ENCODE measurements at places on chromosomes 13 and 19.

DNA sequence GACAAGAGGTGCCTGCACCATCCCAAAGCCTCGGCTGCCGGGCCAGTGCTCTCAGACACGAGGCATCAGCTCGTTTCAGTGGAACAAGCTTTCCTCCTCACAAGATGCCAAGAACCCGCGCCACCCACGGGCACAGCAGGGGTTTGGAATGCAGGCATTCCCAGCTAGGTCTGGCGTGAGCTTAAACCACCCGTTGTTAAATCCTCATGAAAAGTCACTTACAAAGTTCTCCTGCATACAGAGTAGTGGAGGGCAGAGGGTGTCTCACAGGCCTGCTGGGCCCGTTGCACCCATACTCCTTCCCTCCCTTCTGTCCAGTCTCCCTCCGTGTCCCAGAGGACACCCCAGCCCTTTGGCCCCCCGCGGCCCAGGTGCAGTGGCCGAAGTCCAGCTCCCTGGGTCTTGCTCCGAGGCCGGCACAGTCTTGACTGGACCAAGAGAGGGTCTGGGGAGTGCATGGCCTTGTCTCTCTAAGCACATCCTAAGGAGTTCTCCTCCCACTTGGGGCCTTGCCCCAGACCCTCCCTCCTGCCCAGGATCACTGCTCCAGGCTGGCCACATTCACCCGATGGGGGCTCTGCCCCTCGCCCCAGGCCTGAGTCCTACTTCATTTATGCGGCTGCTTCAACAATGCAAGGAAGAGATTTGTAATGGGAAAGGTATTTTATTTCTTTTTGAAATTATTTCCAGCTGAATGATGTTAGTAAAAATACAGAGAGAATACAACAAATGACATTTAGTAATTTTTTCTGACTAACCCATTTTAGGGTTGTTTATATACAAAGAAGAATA, 35.2 kb upstream of the GRTP1 start:
- peak; percentile 48 for DNase-seq

DNA sequence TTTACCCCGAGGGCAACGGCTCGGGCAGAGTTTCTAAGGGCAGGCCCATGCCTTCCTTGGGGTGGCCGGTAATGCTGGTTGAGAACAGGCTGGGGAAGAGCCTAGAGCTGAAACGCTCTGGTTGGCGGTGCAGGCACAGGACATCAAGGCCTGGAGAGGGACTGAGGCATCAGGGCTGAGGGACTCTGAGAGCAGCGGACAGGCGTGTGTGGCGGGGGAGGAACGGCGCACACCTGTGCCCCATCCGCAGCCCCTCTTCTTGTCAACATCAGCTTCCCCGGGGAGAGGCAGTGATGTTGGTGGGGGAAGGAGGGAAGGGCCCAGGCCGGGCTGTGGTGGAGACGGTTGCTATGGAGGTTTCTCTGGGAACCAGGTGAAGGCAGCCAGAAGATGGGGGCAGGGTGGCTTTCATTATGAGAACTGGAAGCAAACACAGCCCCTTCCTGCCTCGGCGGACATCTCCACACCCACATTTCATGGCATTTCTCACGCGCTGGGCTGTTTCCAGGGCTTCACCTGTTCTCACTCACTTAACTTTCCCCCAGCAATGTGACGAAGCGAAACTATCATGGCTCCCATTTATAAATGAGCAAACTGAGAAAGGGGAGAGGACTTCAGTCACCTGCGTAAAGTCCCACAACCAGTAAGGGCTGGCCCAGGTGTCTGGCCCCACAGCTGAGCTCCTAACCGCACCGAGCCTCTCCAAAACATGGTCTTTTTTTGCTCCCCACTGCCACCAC, 8.2 kb upstream of the ATF5 start:
- DNase-seq = no peak

DNA sequence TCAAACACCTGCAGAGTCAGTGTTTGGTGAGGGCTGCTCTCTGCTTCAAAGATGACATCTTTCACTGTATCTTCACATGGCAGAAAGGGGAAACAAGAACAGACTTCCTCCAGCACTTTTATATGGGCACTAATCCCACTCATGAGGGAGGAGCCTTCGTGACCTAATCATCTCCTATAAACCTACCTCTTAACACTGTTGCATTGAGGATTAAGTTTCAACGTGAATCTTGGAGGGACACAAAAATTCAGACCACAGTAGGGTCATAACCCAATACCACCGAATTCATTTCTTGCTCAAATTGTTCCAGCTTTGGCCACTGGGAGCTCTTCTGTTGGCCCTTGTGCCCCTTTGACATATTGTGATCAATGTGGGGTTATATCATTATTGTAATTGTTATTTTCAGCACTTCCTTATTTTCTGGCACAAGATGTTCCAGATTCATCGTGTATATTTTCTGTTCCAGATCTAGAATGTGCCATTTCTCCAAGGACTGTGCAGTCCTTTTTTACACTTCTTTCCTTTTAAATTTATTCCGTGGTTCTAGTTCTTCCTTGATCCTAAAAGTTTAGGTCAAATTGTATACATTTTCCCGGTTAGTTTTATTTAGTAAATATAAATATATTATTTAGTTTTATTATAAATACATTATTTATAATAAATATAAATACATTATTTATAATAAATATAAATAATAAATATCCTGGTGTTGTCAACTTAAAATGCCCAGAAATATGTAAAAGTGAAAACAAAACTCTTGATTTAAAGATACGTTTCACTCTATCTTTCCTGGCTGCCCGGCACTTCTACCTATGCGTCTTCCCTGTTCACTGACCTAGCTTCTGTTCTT, 35.5 kb upstream of the IGFL4 start:
- no peak for DNase-seq

- DNase-seq = no peak
These were observed 6.9 kb upstream of the LTBP4 start for GRCh38 chr19:40594255-40594654.

DNA sequence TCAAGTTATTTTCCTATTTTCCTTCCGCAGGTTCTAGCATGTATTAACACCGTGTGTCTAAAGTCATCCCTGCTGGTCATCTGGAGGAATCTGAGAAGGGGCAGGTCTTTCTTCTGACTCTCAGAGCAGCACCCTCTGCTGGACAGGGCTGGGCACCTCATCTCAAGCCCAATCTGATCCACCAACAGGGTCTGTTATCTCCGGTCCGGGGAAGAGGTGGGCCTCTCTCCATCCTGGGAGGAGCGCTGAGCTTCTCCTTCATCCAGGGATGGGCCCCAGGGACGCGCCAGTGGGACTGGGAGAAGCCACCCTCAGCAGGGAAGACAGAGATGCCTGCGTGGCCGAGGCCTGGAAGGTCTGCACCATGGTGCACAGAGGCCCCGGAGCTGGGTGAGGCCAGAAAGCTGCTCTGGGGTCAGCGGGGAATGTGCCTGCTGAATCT, 26.0 kb upstream of the ZNF331 start:
- DNase-seq = peak; percentile 46

DNA sequence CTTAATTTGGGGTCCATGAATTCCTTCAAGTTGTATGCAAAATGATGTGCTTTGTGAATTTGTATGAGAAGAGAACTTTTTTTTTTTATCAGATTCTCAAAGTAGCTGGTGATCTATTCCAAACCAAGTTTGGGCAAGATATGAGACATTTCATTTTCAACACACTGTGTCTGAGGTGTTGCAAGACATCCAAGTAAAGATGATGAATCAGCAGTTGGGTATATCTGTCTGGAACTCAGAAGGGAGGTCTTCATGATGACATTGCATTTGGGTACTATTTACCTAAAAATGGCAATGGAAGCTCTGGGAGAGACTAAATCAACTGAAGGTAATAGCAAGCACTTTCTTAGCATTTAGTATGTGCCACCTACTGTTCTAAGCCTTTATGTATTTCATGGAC, 2.8 kb downstream of the FAM124A start:
- DNase-seq = no peak

- DNase-seq = no peak
These were observed 145.9 kb downstream of the OLFM4 start for GRCh38 chr13:53174545-53174944.

All from AG09309 (cell line).